BJ (cell line): ENCODE measurements at places on chromosomes 2 and 18. TPM values are rescaled to one million over a fixed set of nuclear protein-coding genes. Genes with fewer than 3 reads are reported as not detected.

GRCh38 chr2:194096402-194096801 is 1560.6 kb upstream of the SLC39A10 start:
- DNase-seq = no peak

Gene STPG4
- 0.06 TPM in 2 replicates for polyA plus RNA-seq

DNA sequence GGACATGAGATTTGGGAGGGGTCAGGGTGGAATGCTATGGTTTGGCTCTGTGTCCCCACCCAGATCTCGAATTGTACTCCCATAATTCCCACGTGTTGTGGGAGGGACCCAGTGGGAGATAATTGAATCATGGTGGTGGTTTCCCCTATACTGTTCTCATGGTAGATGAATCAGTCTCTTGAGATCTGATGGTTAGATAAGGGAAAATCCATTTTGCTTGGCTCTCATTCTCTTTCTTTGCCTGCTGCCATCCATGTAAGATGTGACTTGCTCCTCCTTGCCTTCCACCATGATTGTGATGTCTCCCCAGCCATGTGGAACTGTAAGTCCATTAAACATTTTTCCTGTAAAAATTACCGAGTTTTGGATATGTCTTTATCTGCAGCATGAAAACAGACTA is 80.9 kb upstream of the GALNT5 start:
- DNase-seq = no peak

Gene SRD5A2
- polyA plus RNA-seq = 0.01 TPM in 1 of 2 replicates, not detected in the other

Gene ACP1
- polyA plus RNA-seq = 129 and 135 TPM in 2 replicates

- no peak for DNase-seq
These were observed 42.7 kb downstream of the ACSL3 start for GRCh38 chr2:222903234-222904220.

GRCh38 chr2:148590612-148591011 is 53.9 kb upstream of the EPC2 start:
- DNase-seq = no peak

- DNase-seq = no peak
These were observed 23.4 kb downstream of the OTX1 start for GRCh38 chr2:63073994-63074393.

GRCh38 chr2:129103936-129104878 is 785.5 kb upstream of the HS6ST1 start:
- DNase-seq = no peak

- DNase-seq = no peak
These were observed 168.6 kb downstream of the CNTNAP5 start for GRCh38 chr2:124193706-124194105.

Gene ZSWIM2
- 0.04 and 0.05 TPM in 2 replicates for polyA plus RNA-seq

Gene KLF7
- polyA plus RNA-seq = 30.2 and 41.9 TPM in 2 replicates

- DNase-seq = no peak
These were observed 73.8 kb downstream of the RRM2 start for GRCh38 chr2:10196110-10196892.

Gene CIB4
- polyA plus RNA-seq = not detected in 2 replicates

GRCh38 chr2:85868822-85869221 is 20.0 kb downstream of the ST3GAL5 start:
- DNase-seq = no peak

DNA sequence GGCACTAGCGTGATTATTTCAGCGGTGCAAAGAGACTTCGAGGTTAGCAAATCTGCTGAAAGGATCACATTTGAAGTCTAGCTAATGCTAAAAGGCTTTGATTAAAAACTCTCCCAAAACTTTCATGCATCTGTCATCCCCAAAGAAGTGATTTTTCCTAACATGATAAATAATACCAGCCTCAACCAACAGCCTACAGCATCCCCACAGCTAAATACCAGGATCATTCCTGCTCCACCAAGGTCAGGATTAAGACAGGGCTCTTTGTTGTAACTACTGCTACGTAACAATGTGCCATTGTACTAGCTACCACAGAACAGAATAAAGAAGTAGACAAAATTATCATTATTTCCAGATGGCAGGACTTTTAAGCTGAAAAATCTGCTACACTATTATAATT is 1.6 kb downstream of the OR6B3 start:
- no peak for DNase-seq
